Activated gamma-delta T cell treated with Interleukin-2 at 50 U/mL for 16 hours (primary cell): ENCODE measurements at places on chromosomes 16 and 17.
A peak's percentile ranks its signal among the peaks of the same experiment; 100 is the strongest.

GRCh38 chr17:40187238-40187637 is 10.0 kb downstream of the RAPGEFL1 start:
- no peak for DNase-seq

DNA sequence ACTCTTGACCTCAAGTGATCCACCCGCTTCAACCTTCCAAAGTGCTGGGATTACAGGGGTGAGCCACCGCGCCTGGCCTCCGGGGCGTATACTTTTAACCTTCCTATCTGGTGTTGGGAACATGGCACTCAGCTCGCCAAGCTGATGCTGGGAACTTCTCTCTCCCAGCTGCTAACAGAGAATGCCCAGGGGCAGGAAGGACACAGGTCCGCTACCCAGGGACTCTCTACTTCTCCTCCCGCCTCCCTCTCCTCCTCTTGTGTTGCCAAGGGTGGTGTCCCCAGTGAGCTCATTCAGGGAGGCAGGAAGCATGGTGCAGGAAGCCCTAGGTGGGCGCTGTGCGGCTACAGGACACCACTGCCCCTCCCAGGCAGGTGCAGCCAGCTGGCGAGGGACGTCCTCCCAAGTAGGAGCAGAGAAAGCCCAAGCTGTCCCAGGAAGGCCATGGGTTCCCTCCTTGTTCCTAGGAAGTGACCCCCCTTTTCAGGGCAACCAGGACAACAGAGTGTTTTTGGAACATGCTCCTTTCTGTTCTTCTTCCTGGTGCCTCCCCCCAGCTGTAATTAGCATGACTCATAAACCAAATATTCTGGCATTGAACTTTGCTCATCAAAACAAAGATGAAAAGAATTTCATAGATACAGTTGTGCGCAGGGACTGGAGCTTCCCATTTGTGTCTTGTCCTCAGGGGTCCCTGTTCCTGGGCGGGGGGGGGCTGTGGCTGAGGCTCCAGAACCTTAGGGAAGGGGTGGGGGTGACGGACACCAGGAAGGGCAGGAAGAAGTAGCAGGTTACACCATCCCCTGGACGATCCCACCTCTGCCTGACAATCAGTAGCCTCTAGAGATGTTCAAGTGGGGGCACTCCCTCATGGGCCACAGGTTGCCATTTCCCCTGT is 2.7 kb downstream of the C1QTNF1 start:
- no peak for DNase-seq

- no peak for DNase-seq
Measured at GRCh38 chr17:3647769-3648555, 11.4 kb downstream of the CTNS start.

GRCh38 chr17:28916302-28916934 is 13.5 kb upstream of the DHRS13 start:
- peak; percentile 40 for DNase-seq

GRCh38 chr16:90047714-90048346 is 28.6 kb upstream of the DBNDD1 start:
- no peak for DNase-seq
